Cardiac atrium fibroblast (primary cell): ENCODE measurements at places on chromosomes 11 and 22. TPM values are rescaled to one million over a fixed set of nuclear protein-coding genes. Genes with fewer than 3 reads are reported as not detected.

The IL18BP gene
- 0.72 and 1.6 TPM in 2 replicates for total RNA-seq

The CAPN1 gene
- 134 and 170 TPM in 2 replicates for total RNA-seq

The PSMA1 gene
- total RNA-seq: 99.6 and 101 TPM in 2 replicates

The SMDT1 gene
- total RNA-seq: 0.81 and 7.8 TPM in 2 replicates

The TSGA10IP gene
- total RNA-seq: not detected in 2 replicates

The NCF4 gene
- not detected in 2 replicates for total RNA-seq

The ALKBH3 gene
- 24.8 and 37.9 TPM in 2 replicates for total RNA-seq

The VSTM5 gene
- total RNA-seq: 0.18 TPM in 1 of 2 replicates, not detected in the other

The FAM181B gene
- total RNA-seq: 0.18 TPM in 1 of 2 replicates, not detected in the other

The NELL1 gene
- total RNA-seq: not detected in 2 replicates
